ENCODE measurements at places on chromosomes 12 and 14. TPM values are rescaled to one million over a fixed set of nuclear protein-coding genes. Genes with fewer than 3 reads are reported as not detected.

GRCh38 chr12:25838007-25838406 is 120.5 kb upstream of the RASSF8 start:
- DNase-seq, result no peak

- DNase-seq, result peak; percentile 75
These were observed 412.9 kb downstream of the RAD51B start for GRCh38 chr14:68232300-68233055.

DNA sequence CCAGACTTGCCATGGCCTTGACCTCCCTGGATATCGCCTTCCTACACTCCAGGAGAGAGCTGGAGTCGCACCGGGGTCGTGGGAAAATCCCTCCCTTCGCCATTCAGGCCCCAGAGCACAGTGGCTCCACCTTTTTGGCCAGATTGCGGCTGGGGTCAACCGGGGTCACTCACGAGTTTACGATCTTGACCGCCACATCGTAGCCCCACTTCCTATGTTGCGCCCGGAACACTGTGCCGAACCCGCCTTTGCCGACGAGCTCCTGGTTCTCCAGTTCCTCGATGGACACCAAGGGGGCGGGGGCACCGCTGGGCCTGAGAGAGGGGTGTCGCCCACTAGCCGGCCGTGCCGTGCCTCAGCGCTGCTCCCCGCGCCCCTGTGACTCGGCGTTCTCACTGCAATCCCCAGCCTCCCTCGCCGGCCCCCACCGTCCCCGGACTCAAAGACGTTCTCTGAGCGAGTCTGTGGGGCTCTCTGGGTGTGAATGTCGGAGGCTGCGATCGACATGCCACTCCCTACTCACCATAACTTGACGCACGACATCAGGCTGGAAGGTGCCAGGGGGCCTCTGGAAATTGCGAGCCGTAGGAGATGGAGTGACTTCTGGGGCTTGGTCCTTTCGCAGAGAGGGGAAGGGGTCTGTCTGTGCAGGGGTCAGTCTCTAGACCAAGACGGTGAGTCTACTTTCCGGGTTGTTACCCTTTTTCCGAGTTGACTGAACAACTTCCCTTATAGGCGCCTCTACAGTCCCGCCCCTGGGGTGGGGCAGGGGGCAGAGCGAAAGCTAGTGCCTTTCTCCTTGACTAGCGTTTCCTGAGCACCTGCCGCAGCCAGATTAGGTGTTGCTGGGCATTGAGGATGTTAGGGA is at the start of gene RIPK3:
RIPK3 (minus strand) TSS at position 708 of the 868 bp plus-strand sequence; CDS start at position 543, 165 bp downstream.
- DNase-seq, result no peak

- no peak for DNase-seq
These were observed 13.5 kb downstream of the ETFRF1 start for GRCh38 chr12:25208554-25208953.

The ACSS3 gene
- 20.7 TPM for polyA plus RNA-seq

GRCh38 chr14:90695997-90696660 is 120.1 kb downstream of the TTC7B start:
- no peak for DNase-seq

- DNase-seq, result no peak
These were observed 673.0 kb upstream of the LMO3 start for GRCh38 chr12:17278946-17279345.

- DNase-seq, result no peak
These were observed 208.3 kb downstream of the PHETA1 start for GRCh38 chr12:111160350-111161241.

The HSPB8 gene
- 7.1 TPM for polyA plus RNA-seq

Measured in right renal pelvis (tissue), 4 donors.